Left ventricle myocardium inferior (tissue), 1 donor: ENCODE measurements at places on chromosomes 12 and 14. TPM values are rescaled to one million over a fixed set of nuclear protein-coding genes. Genes with fewer than 3 reads are reported as not detected.
A peak's percentile ranks its signal among the peaks of the same experiment; 100 is the strongest.

- DNase-seq = no peak
These were observed 238.1 kb downstream of the SLC2A13 start for GRCh38 chr12:39867631-39868327.

DNA sequence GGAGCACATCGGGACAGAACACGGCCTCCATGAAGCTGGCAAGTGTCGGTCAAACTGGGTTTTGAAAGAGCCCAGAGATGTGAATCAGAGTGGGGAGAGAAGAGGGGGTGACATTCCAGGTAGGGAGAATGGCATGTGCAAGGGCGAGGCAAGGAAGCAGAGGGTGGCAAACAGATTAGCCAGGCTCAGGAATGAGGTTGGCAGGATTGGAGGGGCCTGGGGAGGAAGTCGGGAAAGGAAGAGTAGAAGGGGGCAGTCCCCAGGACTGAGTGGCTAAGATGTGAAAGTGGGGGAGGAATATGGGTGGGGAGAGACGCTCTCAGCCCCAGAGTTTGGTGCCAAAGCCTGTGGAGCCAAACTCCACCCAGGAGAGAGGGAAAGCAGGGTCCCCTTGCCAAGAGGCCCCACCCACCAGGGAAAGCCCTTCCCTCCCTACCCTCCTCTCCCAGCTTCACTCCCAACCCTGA, 5.5 kb upstream of the HDAC7 start:
- DNase-seq = peak; percentile 72

Gene GPRC5D
- not detected for total RNA-seq

DNA sequence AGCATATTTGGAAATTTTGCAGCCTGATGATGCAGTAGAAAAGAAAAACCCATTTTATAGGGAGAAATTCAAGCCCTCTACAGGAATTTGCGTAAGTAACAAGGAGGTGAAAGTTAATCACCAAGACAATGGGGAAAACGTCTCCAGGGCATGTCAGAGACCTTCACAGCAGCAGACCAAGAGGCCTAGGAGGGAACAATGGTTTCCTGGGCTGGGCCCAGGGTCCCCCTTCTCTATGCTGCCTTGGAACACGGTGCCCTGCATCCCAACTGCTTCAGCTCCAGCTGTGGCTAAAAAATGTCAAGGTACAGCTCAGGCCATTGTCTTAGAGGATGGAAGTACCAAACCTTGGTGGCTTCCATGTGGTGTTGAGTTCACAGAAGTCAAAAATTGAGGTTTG, 6.5 kb upstream of the KRT6C start:
- DNase-seq = no peak

DNA sequence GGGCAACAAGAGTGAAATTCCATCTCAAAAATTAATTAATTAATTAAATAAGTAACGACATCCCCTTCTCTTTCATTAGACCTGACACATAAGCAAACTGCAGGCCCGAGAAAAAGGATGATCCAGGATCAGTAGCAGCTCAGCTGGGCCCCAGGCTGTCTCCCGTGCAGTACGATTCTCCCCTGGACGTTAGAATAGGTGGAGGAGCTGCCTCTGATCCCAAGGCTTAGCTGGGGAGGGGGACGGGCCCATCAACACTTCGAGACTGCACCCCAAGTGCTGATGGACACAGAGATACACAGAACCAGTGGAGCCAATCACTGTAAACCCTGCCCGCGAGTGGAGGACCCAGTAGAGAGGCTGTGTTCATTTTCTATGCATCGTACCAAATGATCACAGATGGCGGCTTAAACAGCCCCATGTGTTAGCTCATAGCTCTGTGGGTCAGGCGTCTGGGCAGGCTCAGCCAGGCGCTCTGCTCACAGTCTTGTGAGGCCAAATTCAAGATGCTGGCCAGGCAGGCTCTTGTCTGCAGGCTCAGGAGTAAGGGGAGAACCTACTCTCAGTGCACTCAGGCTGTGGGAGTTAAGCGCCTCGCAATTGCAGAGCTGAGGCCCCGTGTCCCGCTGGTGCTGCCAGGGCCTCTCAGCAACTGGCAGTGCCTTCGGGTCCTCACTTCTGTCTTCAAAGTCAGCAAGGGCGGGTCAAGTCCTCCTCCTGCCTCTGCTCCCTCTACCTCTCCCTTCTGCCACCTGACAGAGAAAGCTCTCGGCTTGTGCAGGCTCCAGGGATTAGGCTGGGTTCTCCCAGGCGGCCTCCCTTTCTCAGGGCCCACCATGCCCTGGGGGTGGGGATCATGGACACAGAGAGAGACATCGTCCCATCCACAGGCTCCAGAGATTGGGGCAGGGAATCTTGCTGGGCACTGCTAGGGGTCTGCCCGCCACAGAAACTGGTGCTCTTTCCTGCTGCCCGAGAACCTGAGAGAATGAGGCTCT, 26.4 kb downstream of the RIMBP2 start:
- DNase-seq = no peak

- no peak for DNase-seq
These were observed 9.8 kb downstream of the ADCY4 start for GRCh38 chr14:24325041-24325530.

DNA sequence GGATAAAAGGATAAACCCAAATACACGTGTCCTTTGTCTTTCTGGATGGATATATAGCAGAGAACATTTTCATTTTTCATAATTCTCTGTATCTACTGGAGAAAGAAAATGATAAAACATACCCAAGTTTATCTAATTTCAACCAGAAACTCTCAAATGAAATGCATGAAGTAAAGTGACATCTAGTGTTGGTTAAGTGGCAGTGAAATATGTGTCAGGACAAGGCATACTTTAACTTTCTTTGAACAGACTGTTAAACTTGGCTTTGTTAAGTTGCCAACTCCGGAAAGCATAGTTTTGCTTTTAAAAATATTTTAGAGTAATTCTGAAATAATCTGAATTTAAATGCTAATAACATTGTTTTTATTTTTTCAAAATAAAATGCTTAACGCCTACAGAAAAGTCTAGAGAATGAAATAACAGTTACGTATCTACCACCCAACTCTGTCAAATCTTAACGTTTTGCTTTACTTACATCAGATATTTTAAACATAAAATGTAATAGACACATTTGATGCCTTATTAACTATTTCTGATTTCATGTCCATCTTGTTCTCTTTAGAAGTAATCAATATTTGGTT, 25.2 kb upstream of the NTN4 start:
- DNase-seq = no peak

DNA sequence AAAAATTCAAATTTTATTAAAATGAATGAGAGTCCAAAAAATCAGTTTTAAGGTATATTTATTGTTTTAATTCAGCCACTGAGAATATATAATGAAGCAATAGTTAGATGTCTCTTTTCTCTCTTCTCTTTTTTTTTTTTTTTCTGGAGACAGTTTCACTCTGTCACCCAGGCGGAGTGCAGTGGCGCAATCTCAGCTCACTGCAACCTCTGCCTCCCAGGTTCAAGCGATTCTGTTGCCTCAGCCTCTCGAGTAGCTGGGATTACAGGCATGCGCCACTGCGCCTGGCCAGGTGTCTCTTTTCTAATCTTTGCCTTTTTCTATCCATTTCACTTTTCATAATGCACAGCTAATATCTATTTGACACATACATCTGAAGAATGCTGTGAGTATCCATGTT, 307.1 kb upstream of the RGS6 start:
- DNase-seq = no peak

DNA sequence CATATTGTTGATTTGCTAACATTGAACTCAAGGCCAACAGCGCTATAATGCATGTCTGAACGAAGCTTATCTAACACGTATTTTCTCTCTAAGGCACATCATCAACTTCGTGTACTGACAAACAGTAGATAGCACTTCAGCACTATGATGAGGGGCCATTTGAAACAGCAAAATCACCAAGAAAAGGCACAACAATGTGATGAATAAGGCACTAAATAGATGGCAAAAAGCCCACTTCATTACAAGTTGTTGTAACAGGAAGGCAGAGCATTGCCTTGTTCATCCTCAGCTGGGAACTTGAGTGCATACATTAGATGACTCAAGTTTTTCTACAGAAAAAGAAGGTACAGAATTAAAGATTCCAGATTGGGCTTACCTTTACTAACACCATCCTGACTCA, 75.2 kb downstream of the LIN7A start:
- DNase-seq = no peak

GRCh38 chr12:1738446-1738845, 47.6 kb downstream of the ADIPOR2 start:
- no peak for DNase-seq

GRCh38 chr14:106845286-106846087, 1319.1 kb downstream of the TMEM121 start:
- no peak for DNase-seq

Gene TAS2R46
- total RNA-seq = 0.30 TPM

- DNase-seq = peak; percentile 27
These were observed 1179.7 kb downstream of the VRK1 start for GRCh38 chr14:97976861-97977260.

GRCh38 chr12:106113042-106113441, 25.7 kb downstream of the NUAK1 start:
- no peak for DNase-seq

- no peak for DNase-seq
These were observed 20.1 kb downstream of the GCH1 start for GRCh38 chr14:54882521-54882920.

Gene HOXC12
- not detected for total RNA-seq

- DNase-seq = no peak
These were observed 266.1 kb upstream of the LRIG3 start for GRCh38 chr12:59186451-59186850.

GRCh38 chr14:29030970-29031369, 264.4 kb downstream of the FOXG1 start:
- no peak for DNase-seq

DNA sequence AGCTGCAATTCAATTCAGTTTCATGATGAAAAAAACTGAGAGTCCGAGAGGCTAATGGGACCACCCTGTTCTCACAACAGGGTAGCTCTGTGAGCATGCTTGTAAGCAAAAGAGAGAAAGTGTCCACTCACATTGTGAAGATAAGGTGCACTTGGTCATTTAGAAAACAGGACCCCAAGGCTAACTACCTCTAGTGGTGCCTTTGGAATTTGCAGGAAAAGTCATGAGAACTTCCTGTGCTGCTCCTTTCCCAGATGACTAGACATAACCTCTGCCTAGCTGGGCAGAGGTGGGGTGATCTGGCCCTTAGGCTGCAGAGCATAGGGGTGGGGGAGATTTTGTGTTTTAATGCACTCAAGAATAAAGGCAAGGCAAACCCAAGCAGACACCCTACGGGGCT, 118.9 kb downstream of the STAB2 start:
- no peak for DNase-seq

Gene PRKAB1
- total RNA-seq = 9.2 TPM

DNA sequence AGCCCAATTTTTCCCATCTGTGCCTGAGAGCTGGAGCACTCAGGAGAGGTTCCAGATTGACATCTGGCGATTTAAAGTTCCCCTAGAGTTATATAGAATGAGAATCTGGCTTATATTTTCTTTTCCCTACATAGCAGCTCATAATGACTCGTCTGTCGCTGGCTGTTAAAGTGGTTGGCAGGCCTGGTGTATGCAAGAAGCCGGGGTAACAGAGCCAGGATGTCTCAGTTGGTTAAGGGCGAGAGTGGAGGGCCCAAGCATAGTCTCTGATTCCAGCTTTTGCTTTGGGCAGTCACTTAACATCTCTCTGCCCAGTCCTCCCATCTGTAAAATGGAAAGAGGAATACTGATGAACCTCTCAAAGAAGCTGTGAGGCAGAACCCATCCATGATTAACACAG, 751.6 kb downstream of the NOVA1 start:
- DNase-seq = no peak

GRCh38 chr14:73833530-73834260, 17.9 kb upstream of the PTGR2 start:
- DNase-seq = peak; percentile 27

DNA sequence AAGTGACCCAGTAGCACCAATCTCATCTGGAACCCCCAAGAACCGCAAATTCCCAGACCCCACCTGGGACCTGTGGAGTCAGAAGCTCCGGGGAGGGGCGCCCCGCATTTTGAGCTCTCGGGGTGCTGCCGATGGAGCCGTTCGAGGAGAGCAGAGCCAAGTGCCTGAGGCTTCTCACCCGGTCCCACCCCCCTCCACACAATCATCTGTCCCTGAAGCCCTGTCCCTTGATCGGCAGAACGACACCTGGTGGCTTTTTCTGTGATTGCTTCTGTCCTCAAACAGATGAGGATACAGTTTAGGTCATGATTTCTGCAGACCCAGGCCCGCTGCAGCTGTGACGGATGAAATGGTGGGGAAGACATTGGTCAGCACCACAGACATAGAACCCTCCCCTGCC, 74.7 kb downstream of the NOC4L start:
- DNase-seq = no peak

GRCh38 chr12:24997496-24997895, 48.6 kb upstream of the BCAT1 start:
- DNase-seq = no peak

GRCh38 chr14:101964297-101965180, at the start of gene DYNC1H1:
Gene DYNC1H1 (plus strand): TSS chr14:101964573. CDS start chr14:101964692, 119 bp downstream.
- DNase-seq = peak; percentile 97

Gene TRPV4
- 0.33 TPM for total RNA-seq

DNA sequence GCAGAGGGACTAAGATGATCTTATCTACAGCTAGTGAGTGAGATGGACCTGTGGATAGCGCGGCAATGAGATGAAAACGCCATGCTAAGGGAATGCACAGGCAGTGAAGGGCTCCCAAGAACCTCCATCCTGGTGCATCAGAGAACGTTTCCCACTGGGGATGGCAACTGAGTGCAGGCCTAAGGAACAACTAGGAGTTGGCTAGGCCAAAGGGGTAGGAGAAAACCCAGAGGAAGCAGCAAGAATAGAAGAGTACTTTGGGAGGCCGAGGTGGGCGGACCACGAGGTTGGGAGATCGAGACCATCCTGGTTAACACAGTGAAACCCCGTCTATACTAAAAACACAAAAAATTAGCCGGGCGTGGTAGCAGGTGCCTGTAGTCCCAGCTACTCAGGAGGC, 24.6 kb upstream of the BATF start:
- no peak for DNase-seq

DNA sequence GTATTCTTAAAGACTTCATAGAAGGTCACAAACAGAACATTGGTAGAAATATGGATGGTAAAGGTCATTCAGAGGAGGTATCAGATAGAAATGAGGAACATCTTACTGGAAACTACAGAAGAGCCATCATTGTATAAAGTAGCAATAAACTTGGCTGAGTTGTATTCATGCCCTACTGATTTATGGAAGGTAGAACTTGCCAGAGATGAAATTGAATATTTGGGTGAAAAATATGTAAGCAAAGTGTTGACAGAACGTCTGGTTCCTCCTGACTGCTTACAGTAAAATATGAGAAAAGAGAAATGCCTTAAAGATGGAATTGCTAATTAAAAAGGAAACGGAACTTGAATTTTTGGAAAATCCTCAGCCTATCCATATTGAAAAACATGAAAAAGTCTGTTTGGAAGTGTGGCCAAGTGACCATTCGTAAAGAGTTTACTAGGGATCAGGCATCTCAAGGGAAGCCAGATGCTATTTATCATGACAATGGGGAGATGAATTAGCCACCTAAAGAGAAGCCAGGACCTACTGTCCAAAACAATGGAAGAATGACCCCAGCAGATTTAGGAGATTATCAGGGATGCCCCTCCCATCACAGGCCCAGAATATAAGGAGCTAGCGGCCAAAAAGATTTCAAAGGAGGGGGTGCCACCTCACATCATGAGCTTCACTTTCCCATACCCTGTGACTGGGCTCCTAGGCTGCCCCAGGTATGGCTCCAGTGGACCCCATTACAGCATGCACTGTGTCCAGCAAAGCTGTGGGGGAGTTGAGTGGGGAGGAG, 189.3 kb downstream of the ITPR2 start:
- no peak for DNase-seq
